Fibroblast of mammary gland (primary cell): ENCODE measurements at places on chromosomes 7 and 10.

DNA sequence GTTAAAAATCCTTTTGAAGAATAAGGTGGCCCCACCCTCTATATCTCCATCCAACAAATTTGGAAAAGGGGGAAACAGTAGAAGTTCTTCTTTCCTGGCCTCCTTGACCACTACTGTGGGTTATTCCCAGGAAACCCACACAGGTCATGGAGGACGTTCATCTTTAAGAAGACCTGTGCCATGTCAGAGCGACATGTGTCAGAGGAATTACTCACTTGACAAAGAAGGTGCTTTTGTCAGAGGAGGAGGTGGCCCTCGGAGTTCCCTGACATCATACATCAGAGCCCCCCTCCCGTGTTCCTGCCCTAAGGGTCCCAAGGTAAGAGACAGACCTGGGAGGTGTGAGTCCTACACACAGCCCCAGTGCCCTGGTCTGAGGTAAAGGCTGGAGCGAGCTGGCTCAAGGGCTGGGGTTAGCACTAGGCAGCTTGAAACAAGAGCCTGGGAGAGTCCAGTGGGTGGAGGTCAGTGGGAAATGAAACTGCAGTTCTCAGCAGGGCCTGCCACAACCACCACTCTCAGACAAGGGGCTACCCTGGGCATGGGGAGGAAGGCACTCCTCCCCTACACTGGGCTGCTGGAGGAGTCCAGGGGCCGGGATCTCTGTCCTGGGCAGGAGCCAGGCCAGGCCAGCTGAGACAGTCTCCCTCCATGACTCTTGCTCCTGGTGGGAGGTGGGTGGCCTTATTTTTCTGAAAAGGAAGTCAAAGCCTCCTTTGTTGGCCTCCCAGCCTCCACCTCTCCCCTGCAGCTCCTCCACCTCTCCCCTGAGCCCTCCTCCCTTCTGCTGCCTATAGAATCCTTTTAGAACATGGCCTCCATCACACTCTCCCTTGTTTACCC is 21.8 kb upstream of the ZMIZ1 start:
- no peak for DNase-seq

GRCh38 chr10:114669648-114670047 is 11.6 kb upstream of the ABLIM1 start:
- no peak for DNase-seq

GRCh38 chr7:118590107-118590506 is 365.6 kb downstream of the ANKRD7 start:
- no peak for DNase-seq

DNA sequence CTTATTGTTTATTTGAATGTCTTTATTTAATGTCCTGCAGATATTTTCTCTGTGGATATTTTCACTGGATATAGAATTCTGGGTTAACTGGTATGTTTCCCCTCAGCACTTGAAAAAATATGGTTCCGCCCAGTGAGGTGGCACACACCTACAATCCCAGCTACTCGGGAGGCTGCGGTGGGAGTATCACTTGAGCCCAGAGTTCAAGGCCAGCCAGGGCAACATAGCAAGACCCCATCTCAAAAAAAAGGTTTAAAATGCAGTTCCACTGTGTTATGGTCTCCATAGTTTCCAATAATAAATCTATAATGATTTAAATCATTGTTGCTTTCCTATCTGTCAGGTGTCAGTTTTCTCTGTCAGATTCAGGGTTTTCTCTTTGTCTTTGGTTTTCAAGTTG is 165.5 kb upstream of the STK17A start:
- DNase-seq, result no peak

- DNase-seq, result peak; percentile 53
Observed at GRCh38 chr10:77236700-77237099, 400.9 kb downstream of the KCNMA1 start.

GRCh38 chr10:11805792-11806191 is 17.4 kb upstream of the PROSER2 start:
- no peak for DNase-seq

DNA sequence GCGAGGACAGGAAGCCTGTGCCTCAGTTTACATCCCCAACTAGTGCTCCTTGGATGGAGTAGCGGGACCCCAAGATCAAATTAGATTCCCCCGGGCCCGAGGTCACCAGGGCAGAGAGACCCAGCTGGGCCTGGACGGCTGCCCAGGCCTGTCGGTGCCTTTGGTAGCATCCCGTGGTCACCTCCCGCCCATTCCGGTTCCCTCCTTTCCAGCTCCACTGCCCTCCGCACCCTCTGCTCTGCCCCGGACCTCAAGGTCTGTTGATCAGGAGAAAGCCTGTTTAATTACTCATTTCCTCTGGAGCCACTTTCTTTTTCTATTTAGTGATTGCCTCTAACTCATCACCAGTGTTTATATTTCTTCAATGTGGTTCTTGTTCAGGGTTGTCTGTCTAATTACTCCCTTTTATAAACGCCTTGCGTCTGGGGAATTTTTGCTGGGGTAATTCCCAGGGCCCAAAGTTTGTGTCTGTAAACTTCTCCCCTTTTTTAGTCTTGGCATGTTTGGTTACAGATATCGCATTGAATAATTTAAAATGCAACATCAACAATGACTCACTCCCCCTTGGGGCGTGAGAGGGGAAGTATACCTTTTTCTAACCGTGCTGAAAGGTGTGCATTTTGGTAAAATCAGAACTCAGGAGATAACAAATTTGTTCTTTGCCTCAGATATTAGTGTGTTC is 1.9 kb downstream of the FOXK1 start:
- DNase-seq, result peak; percentile 80

DNA sequence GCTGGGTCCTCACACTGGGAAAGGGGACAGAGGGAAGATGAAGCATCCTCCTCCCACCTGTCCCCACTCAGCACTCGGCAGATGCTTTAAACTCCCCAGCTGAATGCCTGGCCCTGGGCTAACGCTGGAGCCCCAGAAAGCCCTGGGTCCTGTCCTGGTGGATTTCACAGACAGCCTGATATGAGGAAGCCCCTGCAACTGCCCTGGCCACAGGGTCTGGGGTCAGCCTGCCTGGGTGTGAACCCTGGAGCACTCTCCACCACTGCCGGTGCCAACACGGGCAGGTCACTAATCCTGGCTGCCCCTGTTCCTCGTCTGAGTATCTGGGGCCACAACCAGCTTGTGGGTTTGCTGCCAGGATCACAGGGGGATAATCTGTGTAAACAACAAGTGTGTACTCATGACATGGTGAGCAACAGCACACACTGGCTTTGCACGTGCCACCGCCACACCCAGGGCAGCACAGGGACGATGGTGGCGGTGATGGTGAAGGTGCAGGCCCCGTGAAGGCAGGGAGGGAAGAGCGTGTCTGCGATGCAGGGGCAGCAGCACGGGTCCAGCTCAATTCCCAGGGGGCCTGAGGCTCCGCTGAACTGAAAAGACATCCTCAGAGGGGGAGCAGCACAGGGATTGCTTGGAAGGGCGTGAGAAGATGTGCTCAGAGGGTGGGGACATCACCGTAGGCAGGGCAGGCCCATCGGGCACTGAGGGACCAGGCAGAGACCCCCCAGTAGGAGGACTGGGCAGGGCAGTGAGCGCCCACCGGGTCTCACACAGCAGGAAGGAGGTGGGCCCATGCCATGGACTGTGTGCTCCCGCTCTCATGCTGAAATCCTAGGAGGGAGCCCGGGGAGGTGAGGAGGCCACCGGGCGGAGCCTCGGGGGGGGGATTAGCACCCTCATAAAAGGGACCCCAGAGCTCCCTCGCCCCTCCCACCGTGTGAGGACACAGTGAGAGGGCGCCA is 238.7 kb downstream of the MAD1L1 start:
- DNase-seq, result no peak

DNA sequence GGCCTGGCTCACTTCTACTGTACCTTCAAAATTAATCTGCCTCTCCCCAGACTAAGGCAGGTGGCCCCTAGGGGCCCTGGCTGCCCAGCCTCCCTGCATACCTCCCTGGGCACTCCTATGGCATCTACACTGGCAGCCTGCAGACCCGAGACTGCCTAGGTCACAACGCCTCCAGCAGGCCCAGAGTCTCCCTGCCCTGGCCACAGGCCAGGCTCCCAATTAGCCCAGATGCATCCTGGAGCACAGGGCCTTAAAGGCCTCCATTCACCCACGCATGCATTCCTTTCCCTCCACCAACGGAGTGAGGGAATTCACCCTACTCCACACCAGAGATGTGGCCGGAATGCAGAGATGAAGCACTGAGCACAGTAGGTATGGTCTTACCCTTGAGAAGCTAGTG is 1.9 kb downstream of the CHAT start:
- DNase-seq, result no peak

DNA sequence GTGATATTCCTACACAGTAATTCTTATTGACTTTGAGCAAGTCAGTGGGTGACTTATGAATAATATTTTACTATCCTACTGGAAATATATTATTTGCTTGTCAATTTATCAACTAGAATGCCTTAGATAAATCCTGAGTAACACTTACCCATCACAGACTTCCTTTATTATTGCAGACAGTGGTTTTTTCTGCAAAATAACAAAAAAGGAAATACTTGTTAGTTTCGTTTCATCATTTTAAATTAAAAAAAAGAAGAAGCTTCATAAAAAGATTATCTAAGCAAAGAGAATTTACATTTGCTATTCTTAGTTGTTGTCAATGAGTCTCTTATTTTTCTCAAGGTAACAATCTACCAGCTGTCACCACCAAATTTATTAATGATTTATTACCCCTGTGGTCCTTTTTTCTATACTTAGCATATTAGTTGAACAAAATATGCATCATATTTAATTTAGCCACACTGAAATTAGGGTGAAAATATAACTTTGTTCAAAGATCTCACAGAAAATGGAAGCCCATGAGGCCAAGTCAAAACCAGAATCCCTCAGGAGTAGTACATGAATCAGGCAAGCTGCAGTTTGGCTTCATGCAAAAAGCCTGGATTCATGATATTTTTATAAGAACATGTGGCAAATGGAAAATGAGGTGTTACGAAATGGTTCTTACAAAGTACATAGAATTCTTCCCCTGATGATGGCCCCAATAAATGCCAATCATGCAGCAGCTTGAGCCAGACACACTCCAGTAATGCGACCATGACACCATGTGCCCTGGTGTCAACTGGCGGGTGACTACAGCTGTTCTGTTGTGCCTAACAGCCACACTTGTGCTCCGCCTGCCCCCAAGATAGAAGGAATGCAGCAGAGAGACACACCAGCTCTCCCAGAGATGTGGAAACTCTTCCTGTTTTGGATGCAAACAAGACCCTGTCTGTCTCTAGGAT is 132.6 kb downstream of the ELMO1 start:
- DNase-seq, result peak; percentile 11

DNA sequence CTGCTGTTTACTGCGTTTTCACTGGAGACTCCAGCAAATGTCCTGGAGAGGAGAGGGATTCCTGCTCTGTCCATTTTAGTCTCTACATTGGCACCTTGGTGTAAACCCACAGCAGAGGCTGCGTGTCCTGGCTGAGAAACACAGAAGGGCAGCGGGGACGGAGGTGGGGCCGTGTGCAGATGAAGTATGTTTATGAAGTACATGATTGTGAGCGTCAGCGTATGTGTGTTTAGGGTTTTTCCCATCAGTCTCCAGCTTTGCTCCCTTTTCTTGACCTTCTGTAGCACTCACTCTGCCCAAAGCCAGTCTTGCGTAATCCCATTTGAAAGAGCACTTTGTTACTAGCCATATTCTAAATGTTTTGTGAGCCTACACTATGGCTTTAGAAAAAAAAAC is 750.7 kb upstream of the SORCS1 start:
- DNase-seq, result peak; percentile 76

DNA sequence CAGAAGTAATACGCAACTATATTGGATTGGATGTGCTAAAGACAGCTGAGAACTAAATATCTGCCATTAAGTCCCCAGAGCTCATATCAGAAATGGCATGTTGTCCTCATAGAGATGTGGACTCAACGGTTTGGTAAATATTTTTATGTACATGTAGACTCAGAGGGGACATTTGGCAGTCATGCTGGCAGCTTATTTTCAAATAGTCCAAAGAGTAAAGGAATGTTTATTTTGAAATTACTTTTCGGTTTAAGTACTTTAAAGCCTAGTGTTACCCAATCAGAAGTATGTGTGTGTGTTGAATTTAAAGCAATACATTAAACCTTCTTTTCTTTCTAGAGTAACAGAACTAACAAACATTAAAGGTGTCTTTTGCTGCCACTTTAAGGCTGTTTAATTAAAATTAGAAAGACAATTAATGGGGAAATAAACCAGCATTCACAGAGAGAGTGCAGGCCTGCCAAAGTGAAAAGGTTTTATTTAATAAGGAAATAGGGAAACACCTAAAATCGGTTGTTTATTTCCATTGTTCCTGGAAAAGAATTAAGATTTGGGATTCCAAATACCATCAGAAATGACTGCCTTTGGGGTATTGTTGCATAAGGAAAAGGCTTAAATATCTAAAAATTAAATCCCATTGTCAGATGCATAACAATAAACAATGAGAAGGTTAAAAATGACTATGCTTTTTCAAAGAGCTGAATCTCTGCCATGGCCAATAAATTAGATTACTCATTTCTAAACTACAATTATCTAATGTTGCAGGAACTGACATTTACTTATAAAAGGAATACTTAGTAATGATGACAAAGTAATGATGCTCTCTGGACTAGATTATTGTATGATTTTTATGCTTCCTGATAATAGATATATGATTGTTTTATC is 113.4 kb upstream of the AHR start:
- DNase-seq, result peak; percentile 70

GRCh38 chr10:77782328-77783061 is 144.1 kb downstream of the DLG5 start:
- DNase-seq, result no peak

DNA sequence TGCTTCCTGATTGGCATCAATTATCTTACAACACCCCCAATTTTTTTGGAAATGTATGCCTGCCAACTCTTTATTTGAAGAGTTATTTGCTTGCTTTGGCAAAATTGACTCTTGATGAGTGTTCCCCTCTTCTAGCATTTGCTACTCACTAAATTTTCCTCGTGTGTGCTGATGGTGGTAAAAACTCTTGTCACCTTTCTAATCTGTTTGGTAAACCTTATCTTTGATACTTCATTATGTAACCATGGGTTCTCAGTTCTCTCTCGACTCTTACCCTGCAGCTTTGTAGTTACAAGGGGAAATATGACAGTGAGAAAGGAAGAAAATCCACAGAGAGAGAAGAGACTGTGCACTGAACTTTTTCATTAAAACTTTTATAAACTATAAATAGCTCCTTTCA is 102.5 kb downstream of the CDK14 start:
- no peak for DNase-seq

GRCh38 chr10:26048756-26049155 is 114.7 kb downstream of the MYO3A start:
- no peak for DNase-seq

DNA sequence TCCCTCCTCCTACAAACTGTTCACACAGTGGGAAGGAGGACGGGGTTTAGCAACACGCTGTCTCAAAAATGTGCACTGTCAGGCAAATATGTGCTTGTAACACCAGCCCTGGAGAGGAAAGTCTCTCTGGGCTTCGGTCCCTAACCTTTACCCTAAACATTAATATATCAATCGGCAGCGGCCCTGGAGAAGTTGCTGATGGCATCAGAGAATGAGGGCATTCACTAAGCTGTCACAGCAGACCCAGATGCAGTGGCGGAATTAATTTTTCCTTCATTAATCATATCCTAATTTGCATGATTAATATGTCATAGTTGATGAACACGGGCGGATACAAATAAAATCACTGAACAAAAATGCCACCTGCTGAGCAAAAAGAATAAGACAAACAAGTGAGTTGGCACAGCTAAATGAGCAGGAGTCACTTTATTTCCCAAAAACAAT is 45.2 kb upstream of the INSIG1 start:
- peak; percentile 56 for DNase-seq
